ENCODE measurements at places on chromosomes 11 and 22.

- DNase-seq = no peak
Measured at GRCh38 chr11:70278994-70279393, 8.5 kb downstream of the PPFIA1 start.

- DNase-seq = no peak
Measured at GRCh38 chr11:44623731-44624491, 58.4 kb downstream of the CD82 start.

DNA sequence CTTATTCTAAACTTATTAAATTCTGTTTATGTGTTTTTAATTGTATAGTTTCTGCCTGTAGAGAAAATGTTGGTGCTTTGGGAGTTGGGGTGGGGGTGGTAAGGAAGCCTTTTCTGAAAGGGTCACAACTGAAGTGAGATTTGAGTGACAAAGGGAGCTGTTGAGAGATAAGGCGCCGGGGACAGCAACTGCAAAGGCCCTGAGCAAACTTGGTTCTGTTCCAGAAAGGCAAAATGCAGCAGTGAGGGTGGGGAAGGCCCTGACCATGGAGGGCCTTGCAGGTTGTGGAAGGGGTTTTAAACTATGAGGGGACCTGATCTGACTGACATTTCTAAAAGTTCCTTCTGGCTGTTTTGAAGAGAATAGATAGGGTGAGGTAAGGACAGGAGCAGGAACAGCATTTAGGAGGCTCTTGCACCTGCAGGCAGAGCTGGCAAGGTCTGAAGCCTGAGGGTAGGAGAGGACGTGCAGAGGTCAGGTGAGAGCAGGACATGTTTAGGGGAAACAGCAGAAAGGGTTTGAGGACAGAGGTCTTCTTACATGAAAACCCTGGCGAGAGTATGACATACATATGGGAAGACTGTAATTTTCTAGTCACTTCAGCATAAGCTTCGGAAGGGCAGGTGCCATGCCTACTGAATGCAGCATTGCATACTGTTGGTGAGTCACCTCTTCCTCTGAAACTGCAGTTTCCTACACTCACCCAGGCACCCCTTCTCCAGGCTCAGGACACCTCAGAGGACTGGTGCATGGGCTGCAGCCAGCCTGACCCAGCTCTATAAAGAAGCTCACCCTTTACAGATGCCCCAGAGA lies 190.7 kb downstream of the SNX19 start:
- DNase-seq = no peak

DNA sequence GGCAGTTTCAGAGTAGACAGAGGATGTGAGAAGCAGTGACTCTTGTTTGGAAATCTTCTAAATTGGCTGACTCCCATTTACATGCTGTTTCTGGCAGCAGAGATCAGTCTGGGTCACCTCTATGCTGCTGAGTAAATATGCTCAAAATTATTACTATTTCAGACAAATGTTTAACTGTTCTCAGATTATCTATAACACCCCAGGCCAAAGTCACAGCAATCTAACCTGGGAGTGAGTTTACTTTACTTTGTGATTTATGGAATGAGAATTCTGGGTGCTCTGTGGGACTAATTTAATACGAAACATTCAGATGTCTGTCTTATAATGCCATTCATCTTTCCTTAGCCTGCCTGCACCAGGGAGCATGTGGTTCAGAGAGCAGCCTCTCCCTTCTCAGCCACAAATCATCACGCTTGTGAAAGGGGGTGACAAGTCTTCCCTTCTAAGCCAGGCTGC lies 282.5 kb upstream of the MPPED2 start:
- DNase-seq = no peak

- DNase-seq = no peak
Measured at GRCh38 chr22:45843031-45843430, 133.9 kb downstream of the WNT7B start.

DNA sequence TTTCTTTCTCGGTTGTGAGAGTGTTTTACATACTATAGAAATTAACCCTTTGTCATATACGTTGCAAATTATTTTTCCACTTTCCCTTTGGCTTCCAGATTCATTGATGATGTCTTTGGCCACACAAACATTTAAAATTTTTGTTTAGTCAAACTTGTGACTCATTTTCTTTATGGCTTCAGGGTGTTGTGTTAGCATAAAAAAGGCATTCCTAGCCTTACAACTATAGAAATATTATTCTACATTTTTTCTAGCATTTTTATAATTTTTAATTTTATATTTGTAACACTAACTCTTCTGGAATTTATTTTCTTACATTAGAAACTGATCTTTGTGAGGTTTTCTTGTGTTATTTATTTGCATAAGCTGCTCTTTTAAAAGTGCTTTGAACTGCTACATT lies 12.1 kb downstream of the GRIA4 start:
- DNase-seq = no peak

DNA sequence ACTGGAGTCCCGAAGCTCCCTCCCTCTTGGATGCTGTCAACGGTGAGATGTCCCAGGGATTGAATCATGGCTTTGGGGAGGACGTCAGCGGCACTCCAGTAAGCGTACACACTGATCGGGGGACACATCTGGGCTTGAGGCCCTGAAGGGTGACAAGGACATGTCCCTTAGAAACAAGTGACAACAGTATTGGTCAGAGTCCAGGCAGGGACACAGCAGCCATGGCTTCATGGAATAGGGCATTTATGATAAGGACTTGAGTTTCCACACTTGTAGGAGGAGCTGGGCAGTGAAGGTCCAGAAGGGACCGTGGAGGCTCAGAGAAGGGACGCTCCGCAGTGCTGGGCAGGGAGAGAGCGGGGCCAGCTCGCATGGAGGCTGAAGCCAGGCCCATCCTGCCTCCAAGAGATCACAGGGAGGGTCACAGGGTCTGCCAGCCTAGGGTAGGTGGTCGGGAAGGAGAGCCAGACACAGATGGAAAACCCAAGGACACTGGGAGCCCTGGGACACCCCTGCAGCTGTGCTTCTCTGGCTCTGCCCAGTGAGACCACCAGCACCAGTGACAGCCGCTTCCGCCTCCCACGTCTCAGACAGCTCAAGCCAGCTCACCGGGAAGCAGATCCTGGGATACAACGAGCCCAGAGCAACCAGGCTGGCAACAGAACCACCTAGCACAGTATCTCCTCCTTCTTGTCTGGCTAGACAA lies 22.9 kb upstream of the RFPL3 start:
- DNase-seq = no peak

DNA sequence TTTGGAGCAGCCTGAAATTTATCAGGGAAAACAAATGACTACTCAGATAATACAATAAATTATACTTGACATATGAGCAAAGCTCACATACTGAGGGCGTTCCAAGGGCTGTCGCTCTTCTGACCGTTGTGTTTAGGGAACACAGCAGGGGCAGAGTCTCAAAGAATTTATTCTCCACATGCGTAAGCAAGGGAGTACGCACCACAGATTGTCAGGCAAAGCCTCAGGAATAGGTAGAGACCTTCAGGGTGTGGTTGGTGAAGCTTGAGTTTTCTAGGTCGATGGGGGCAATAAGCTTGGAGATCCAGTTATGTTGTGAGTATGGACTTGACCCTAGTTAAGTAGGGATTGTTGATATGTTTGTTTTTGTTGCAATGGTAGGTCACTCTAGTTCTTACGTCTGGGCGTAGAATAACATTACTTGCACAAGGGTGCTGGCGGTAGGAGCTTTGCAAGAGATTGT lies 830 bp downstream of the ACAT1 start:
- DNase-seq = no peak

- DNase-seq = no peak
Measured at GRCh38 chr11:46907606-46908005, 10.7 kb downstream of the LRP4 start.

DNA sequence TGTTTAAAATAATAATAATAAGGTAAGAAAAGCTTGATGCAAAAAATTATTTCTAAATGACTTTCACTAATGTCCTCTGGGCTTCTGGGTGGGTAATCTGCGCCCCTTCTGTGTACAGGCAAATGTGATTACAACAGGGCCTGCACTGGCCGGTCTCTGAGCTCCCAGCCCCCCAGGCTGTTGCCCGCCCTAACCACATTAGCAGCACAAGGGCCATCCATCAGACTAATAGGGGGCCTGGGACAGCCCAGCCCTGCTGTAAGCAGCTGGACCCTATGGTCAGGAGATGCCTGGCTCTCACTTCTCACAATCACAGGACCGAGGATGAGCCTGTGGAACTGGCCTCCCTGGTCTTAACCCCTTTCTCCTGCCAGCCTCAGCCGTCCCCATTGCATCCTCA lies 388.4 kb downstream of the BUD13 start:
- DNase-seq = no peak

- DNase-seq = no peak
Measured at GRCh38 chr22:40180403-40180802, 2.7 kb downstream of the TNRC6B start.

DNA sequence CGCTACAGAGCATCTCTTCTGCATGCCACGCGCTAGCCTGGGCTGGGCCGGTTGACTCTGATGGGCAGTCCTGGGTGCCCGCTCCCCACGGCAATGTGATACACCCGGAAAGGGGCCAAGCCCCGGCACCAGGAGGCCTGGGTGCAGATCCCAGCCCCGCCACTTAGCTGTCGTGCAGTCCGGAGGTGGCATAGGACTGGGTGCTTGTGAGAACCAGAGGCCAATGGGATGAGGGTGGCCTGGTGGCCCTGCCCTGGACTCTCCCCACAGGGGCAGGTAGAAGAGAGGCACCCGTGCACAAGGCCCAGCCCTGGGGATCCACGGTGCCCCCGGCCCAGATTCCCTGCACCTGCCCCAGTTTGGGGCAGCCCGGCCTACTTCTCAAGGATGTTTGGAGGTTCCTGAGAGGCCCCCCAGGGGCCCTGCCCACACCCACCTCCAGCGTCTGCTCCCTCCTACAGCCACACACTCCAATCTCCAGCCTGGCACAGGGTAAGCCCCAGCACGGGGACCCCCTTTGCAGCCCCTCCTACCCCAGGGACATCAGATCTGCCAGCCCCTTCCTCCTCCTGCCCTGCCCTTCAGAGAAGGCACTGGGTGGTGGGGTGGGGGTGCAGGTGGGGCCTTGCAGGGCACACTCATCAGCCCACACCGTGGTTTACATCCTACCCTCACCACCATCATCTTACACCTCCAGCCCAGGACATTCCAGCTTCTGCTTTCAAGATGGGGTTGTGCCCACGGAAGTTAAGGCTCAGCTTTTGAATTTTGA lies 66.9 kb downstream of the CYTH4 start:
- DNase-seq = no peak

GRCh38 chr11:80841675-80842074 lies 1400.8 kb upstream of the TENM4 start:
- no peak for DNase-seq

DNA sequence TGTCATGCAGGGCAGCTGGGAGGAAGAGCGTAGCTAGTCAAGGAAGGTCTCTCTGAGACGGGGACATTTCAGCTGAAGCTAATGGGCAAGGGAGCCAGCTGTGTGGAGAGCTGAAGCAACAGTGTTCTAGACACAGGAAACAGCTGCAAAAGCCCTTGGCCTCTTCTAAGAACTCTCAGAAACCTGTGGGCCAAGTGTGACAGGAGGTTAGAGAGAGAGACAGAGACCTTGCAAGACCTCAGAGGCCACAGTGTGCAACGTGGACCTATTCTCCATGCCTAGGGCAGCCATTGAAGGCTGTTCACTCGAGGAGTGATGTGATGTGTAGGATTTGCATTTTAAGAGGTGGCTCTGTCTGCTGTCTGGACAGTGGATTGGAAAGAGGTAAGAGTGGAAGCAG lies 48.7 kb upstream of the TNRC6B start:
- no peak for DNase-seq

- DNase-seq = peak; percentile 12
Measured at GRCh38 chr11:61756452-61757212, 4.2 kb downstream of the MYRF start.

- DNase-seq = no peak
Measured at GRCh38 chr22:31451709-31452571, 37.7 kb downstream of the EIF4ENIF1 start.

- DNase-seq = no peak
Measured at GRCh38 chr11:30758012-30758411, 171.9 kb upstream of the MPPED2 start.

DNA sequence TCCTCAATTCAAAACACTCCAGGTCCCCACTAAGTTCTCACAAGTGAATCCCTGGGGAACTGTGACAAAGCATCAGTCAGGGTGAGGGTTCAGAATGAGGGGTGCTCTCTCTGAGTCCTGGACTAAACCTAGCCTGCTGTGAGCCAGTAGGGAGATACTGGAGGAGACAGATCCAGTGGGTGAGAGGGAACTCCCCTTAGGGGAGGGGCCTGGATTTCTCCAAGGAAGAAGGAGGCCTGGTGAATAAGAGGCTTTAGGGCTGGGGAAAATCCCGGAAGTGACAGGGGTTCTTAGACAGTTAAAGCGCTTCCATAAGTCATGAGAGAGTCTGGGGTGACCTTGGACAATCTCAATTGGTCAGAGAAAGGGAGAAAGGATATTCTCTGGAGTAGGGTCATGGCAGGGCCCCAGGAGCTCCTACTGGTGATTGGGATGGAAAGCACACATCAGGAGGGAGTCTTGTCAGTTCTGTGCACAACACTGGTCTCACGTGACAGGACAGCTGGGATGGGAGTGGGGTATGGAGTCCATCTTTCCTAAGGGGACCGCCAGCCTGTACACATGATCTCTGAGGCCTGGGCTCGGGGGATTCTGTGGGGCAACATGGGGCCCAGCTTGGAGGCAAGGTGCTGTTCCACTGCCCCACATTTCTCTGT lies 1.5 kb downstream of the TBC1D10A start:
- DNase-seq = no peak

GRCh38 chr11:89490981-89491690 lies at the start of gene NOX4:
Gene NOX4, minus strand, starts transcription at chr11:89491375. Its CDS starts 129 bp downstream, at chr11:89491246.
- no peak for DNase-seq

Measured in stimulated activated CD8-positive, alpha-beta memory T cell treated with anti-CD3 and anti-CD28 coated beads, Interleukin-15, amount 100 ng/mL, for 4 hours (primary cell).